Stimulated activated CD4-positive, alpha-beta T cell treated with anti-CD3 and anti-CD28 coated beads, TNF-alpha, amount 100 ng/mL, for 1 hour (primary cell): ENCODE measurements at places on chromosomes 4 and X.

GRCh38 chrX:36543499-36543898 is 464.7 kb upstream of the FAM47C start:
- no peak for DNase-seq

- no peak for DNase-seq
Measured at GRCh38 chr4:6875431-6875831, 34.2 kb upstream of the TBC1D14 start.

- no peak for DNase-seq
Measured at GRCh38 chr4:134627366-134627765, 425.8 kb upstream of the PABPC4L start.

- no peak for DNase-seq
Measured at GRCh38 chr4:15684498-15684897, 2.9 kb downstream of the FAM200B start.

- DNase-seq: no peak
Measured at GRCh38 chr4:7410446-7410845, 24.3 kb downstream of the PSAPL1 start.

- DNase-seq: no peak
Measured at GRCh38 chr4:2871466-2871865, 27.8 kb downstream of the ADD1 start.

DNA sequence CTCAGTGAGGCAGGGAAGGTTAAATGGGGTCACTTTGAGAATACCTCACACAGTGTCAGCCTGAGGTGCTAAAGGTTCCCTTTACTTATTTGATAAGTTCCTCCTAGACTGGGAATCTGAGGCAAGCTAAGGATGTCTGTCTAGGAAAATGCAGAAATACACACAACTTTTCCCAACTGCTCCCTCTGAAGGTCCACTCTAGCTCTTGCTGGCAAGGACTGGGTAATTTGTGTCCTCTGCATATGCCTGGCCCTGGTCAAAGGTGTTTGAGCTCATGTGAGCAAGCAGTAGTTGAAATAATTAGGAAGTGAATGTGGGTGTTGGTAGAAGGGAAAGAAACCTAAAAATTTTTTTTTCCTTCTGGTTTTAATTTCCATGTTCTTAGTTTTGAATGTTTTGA is 21.3 kb downstream of the TXLNG start:
- DNase-seq: no peak

DNA sequence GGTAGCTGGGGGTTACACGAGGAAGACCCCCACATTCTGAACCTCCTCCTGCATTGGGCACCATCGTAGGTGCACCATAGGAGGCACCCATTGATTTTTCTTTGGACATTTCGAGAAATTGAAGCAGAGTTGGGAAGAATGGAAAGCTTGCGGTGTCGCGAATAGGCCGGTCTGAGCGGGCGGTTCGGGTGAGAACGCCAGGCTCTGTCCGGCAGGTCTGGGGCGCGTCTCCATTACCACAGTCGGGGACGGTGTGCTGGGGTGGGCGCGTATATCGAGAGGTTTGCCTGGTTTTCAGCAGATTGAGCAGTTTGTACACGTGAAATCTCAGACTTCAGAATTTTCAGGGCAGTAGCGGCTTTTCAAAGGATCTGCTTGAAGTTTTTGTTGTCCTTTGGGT is 560 bp downstream of the PASD1 start:
- no peak for DNase-seq

GRCh38 chr4:20062054-20062453 is 189.7 kb upstream of the SLIT2 start:
- no peak for DNase-seq

DNA sequence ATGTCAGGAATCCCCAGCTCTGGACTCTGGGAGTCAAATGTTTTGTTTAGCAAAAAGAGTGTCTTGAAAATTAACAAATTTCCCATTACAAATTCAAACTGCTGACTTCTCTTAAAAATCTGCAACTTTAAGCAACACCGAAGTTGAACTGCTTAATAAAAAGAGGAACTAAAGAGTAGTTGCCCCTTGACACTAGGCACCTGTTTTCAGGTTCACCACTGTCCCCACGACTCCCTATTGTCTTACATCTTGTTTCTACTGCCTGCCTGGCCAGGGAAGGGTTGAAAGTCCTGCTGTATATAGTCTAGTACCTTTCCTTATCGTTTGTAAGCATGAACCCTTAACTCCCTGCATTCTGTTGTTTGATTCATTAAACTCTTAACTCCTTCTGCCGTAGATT is 173.9 kb downstream of the SCFD2 start:
- no peak for DNase-seq

DNA sequence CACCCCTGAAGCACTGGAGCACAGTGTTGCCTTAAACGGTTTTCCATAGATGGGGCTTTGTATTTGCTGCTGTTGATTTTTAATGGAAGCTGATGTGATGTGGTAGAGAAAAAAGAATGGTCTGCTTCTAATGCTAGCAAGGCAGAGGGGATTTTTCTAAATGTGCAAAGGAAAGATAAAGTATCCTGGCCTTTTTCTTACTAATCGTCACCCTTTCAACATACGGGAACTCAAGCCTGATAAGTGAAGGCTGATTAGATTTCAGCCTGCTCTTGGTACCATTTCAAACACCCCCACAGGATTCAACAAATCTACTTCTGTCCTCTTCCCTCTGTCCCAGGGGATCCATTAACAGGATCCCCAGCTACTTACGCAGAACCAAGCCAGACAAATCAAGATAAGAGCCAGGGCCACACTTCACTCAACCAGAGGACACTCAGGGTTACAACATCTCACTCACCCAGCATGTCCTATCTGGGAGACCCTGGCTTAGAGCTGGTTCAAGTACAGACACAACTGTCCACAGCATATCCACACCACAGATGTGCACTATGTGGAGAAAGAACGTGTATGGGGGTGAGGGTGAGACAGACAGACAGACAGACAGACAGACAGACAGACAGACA is 180.0 kb downstream of the SH3KBP1 start:
- DNase-seq: no peak

- DNase-seq: no peak
Measured at GRCh38 chr4:188887905-188888304, 748.7 kb downstream of the TRIML1 start.

DNA sequence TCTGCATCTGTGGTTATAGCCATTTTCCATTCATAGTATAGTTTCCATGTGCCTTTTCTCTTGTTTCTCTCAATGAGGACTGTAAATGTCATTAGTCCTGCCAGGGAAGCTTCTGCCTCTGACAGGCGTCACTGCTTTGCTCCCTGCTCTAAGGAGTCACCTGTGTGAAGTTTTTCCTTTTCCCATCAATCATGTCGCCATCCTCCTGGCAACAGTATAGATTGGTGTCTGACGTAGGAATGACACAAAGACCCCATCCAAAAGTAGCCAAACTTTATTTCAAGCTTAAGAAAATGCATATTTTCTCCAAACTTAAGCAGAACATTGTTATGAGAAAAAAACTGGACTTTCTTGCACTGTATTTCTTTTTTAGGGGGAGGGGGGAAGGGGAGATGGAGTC is 23.1 kb upstream of the MECP2 start:
- no peak for DNase-seq

DNA sequence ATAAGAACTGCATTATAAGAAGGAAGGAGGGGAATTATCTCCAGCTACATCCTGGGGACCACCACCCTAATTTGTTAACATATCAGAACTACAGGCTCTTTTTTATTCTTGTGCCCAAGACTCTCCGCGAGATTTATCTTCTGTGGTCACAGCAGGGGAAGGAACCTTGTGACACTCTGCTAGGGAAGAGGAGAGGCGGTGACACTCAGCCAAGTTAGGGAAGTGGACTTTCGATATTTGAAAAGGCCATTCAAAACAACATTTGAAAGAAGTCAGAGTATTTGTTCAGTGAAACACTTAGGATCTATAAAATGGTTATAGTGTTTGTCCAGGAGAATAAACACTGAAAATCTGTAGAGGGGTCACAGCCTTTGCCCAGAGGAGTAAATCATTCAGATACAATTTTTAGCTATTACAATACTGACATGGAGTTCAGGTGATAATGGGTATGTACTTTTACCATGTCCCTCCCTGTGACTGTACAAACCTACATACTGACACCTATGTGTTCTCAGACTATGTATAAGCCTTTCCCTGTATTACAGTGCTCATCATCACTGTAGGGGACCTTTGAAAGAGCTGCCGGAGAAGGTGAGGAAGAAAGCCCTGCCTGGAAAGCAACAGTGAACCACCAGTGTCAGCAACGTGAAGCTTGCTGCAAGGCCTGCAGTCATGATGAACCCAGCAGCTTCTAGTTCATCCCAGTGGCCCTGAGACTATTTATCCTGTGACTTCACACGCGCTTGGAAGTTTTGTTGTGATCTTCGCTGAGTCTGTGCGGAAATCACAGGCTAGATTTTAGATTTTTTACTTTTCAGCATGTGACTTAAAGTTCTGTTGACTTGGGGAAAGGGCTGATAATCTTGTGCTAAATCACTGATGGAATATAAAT is 8.5 kb upstream of the PTTG2 start:
- DNase-seq: no peak

DNA sequence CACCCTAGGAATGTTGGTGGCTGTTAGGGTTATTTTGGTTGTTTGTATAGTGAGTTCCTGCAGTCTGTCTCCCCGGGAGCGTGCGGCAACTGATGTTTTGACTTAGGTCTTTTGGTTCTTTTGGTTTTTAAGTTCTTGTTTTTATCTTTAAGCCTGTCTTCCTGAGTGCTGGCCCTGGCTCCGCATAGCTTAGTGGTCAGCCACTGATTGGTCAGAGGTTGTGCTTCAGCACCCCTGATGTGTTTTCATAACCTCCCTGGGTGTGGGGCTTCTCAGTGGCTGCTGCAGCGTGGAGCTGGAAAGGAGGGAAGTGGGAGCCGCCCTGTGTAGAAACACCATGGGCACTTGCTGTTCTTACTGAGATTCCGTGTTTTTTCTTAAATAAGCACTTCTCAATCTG is 5.1 kb downstream of the PIGG start:
- DNase-seq: no peak

- no peak for DNase-seq
Measured at GRCh38 chr4:117900832-117901231, 133.5 kb upstream of the NDST3 start.

DNA sequence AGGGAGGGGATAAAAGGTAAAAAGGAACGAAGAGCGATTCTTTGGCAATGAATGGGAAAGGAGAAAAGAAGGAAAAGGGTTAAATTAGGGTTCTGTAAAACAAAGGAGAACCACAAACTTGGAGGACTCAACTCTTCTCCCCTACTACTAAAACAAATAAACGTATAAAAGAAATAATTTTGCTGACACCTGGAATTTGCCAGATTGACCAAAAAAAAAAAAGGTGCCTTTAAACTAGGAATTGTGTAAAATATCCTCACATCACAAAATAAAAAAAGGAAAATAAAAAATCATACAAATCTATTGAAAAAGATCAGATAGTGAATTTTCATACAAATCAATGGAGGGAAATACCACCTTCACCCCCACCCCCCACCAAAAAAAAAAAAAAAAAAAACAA is 129.3 kb downstream of the BMPR1B start:
- no peak for DNase-seq

DNA sequence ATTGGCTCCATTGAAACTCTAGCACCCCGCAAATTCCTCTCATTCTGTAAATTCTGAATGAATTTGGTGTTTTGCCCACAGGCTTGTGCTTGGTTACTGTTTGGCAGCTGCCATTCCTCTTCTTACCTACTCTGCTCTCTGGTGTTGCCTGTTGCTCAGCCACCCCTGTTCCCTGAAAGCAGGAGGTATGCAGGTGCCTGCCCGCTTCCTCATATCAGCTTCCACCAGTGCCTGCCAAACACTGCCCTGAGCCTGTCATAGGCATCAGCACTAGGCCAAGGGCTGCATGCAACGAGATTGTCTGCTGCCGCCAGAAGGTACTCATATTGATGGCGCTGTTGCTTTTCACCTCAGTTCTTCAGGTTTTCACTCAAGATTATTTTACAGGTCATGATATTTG is 978.1 kb downstream of the C4orf33 start:
- no peak for DNase-seq

DNA sequence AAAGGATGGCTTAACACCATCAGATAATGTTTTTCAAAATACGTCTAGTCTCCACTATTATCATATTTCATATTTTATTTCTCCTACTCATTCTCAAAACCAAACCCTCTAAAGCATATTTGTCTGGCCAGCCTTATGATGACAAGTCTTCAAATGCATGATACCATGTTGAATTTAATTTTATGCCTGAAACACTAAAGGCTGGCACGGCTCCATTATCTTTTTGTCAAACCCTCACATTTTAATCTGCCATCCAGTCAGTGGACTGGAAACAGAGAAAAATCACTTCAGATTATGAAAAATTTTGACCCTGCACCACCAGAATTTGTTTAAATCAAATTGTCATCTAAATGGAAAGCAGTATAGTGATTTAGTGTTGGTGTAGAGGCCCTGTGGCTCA is 42.9 kb downstream of the SCD5 start:
- no peak for DNase-seq

DNA sequence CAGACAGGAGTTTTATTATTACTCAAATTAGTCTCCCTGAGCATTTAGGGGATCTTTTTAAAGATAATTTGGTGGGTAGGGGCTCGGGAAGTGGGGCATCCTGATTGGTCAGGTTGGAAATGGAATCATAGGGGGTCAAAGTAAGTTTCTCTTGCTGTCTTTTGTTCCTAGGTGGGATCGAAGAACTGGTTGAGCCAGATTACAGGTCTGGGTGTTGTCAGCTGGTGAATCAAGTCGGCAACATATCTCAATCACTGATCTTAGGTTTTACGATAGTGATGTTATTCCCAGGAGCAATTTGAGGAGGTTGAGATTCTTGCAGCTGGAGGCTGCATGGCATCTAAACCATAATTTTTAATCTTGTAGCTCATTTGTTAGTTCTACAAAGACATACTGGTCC is 629.5 kb upstream of the AMOT start:
- no peak for DNase-seq

GRCh38 chr4:154304679-154305078 is 186.9 kb downstream of the DCHS2 start:
- DNase-seq: no peak

- no peak for DNase-seq
Measured at GRCh38 chr4:74394476-74395136, 29.7 kb downstream of the EREG start.

DNA sequence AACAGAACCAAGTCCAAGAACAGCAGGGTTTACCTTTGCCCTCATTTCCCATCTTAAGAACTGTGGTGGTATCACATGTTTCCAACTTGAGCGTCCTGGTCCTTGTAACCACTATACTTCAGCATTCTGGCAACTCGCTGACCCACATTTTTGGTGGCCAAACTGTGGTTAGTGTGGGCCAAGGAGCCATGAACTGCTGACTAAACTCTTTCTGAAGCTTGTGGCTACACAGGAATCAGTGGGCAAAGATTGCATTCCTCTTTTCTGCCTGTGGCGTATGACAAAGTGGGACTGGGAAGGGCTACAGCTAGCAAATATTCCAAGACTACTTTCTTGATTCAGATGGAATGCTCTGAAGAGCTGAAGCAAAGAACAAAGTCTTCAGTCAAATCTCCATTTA is 106.3 kb upstream of the MID1 start:
- DNase-seq: no peak

GRCh38 chr4:148216866-148217814 is 225.1 kb downstream of the NR3C2 start:
- DNase-seq: no peak

DNA sequence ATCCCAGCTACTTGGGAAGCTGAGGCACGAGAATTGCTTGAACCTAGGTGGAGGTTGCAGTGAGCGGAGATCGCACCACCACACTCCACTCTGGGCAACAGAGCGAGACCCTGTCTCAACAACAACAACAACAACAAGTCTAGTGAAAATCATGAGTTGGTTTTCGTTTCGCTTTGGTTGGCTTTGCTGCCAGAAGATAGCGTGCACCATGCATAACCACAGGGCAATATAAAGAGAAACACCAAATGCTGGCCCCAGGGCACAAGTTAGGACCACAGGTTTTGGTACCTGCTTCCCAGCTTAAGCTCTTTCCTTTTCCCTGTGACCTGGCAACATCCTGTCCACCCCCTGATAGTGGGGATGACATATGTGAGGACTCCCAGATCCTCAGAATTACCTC is 21.5 kb upstream of the HMGB3 start:
- no peak for DNase-seq
